Skin of body (tissue), 3 donors: ENCODE measurements at places on chromosomes 7 and 10. TPM values are rescaled to one million over a fixed set of nuclear protein-coding genes. Genes with fewer than 3 reads are reported as not detected.

DNA sequence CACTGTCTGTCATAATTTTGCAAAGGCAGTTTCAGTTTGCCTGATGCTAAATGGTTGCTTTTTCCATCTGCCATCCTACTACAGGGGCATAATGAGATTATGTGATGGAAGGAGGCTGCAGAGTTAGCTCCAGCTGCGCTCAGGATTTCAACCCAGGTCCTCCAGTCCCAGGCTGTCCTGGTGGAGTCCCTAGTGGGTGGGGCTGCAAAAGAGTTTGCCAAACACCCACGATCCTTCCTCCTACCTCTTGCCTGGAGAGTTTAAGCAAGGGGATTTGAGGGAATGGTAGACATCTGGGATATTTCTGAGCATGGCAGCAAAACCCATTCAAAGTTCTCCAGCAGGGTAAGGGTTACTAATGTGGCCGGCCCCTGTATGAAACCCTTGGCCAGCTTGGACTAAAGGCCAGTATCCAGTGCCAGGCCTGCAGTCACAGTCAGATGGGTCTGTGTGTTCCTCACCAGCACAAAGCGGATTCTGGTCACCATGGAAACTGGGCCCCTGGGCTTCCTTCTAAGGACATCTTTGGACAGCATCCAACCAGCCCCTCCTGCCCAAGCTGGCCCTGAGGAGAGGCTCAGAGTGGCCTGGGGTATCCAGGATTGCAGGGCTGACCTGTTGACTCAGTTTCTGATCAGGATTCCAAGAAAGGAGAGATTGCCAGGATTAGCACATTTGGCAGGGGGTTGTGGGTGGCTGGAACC lies 42.7 kb upstream of the CHST3 start:
- DNase-seq: peak; percentile 41

DNA sequence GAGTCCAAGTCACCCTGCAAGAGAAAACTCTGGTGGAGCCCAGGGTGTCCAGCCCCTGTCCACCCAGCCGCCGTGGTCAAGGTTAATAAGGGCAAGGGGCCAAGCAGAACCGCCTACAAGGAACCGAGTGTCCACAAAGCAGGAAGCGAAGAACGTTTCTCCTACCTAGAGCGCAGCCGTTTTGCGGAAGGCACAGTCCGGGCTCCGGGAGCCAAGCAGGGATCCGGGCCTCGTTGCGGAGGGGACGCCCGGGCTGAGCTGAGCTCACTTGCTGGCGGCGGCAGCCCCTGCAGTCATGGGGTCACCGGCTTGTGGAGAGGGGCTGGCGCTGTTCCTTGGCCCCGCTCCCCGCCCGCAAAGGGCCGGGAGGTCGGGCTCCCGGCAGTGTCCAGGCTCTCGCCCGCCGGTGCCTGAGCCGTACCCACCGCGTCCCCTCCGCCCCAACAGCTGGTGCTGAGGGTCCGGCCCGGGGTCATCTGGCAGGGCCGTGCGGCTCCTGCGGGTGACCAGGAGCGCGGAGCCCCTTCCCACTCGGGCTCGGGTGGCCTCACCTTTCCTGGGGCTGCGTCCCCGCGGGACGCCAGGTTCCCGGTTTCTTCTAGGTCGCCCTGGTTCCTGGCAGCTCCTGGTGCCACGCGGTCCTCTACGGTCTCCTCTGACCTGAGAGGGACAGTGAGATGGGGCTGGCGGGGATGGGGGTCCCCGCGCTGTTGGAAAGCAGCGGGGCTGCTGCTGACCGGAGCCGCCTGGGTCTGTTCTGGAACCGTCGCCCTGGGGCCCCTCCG lies 14.0 kb upstream of the ZNF273 start:
- DNase-seq: no peak

- DNase-seq: no peak
These were observed 73.9 kb downstream of the ADRA2A start for GRCh38 chr10:111150691-111151090.

DNA sequence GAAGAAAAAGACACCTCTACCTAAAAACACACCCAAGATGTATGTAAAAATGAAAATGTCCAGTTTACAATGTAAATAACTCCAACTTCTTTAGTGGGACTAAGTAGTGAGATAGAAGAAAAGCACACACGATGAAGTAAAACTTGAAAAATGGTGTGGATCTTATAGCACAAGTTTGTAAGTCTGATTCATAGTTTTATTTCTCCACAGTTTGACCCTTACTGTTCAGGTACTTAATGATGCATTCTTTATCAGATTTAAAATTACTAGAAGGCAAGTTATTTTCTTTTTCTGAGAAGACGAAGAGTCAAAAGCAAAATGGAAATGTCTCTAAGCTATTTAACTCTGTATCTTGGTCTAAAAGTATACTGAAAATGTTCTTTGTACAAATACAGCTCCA lies 6.1 kb downstream of the NAMPT start:
- DNase-seq: no peak

DNA sequence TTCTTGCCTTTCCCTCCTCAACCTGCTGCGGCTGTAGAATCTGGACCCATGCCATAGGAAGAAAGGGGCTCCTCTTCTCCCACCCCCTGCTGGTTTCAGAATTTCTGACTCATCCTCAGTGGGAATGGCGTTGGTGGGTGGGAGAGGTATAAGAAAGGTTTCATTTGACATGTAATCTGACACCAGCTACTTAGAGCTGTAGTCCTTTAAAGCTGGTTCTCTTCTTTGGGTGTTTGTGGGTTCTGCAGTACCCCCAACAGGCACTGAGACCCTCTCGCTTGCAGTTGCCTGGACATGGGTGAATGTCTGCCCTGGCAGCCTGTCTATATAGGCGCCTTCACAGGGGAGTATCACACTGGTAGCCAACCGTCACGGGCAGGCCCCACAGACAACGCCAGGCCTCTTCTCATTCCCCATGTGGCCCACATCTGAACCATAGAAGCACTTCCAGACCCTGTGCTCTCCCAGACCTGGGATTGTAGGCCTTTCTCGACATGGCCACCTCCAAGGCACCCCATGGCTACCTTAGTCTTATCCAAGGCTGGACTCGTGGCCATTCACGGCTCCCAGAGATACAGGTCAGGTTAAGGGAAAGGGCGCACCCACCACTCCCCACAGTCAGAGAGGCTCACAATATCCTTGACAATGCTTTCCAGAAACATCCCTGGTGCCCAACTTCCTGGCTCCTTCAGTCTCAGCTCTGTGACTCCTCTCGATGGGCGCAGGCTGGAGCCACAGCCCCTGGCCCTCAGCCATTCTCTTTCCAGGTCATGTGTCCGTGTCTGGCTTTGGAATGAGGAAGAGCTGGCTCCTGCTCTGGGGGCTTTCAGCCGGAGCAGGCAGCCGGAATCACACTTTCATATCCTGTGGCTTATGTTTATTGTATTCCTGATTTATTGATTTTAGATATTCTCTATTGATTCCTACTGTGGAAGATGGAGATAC lies 17.5 kb downstream of the ZNF862 start:
- no peak for DNase-seq

DNA sequence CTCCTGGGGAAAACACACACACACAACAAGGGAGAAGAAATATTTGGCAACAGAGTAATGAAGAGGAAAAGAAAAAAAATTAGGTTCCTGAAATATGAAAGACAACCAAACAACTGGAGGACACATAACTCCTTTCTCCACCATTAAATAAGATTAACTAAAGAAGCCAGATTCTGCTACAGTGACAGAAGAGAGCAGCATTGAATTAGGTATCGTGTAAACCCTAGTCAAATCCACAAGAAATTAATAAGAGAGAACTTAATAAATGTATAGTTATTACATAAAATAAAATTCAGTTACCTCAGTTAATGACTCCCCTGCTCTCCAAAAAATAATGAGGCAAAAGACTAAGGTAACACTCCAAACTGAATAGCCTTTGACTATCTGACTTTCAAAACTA lies 306.7 kb downstream of the CRPPA start:
- DNase-seq: no peak

GRCh38 chr7:105013816-105014692 lies at the start of gene KMT2E:
Gene KMT2E, plus strand, starts transcription at chr7:105014205. Its CDS starts 26,748 bp downstream, at chr7:105040953.
- peak; percentile 97 for DNase-seq

DNA sequence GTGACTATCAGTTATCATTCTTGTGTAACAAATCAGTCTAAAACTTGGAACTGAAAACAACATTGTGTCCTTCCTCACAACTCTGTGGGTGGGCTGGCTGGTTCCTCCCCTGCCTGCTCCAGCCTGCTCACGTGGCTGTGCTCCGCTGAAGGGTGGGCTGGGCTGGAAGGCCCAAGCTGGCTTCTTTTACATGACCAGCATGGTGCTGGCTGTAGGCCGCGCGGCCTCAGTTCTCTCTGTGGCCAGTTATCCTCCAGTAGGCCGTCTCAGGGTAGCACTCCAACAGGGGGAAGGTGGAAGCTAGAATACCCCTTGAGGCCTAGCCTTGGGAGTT lies 11.3 kb downstream of the ADAMTS14 start:
- no peak for DNase-seq

The EVX1 gene
- total RNA-seq: not detected

The HSPA12A gene
- 11.2 TPM for total RNA-seq

The DNAJB9 gene
- 25.9 TPM for total RNA-seq

The CYP3A7 gene
- total RNA-seq: 0.39 TPM

The OPALIN gene
- total RNA-seq: not detected

The LIPN gene
- total RNA-seq: 8.2 TPM
